ENCODE measurements at places on chromosomes 2 and 18.

GRCh38 chr2:188663301-188663700 is 310.9 kb upstream of the COL3A1 start:
- DNase-seq: no peak

DNA sequence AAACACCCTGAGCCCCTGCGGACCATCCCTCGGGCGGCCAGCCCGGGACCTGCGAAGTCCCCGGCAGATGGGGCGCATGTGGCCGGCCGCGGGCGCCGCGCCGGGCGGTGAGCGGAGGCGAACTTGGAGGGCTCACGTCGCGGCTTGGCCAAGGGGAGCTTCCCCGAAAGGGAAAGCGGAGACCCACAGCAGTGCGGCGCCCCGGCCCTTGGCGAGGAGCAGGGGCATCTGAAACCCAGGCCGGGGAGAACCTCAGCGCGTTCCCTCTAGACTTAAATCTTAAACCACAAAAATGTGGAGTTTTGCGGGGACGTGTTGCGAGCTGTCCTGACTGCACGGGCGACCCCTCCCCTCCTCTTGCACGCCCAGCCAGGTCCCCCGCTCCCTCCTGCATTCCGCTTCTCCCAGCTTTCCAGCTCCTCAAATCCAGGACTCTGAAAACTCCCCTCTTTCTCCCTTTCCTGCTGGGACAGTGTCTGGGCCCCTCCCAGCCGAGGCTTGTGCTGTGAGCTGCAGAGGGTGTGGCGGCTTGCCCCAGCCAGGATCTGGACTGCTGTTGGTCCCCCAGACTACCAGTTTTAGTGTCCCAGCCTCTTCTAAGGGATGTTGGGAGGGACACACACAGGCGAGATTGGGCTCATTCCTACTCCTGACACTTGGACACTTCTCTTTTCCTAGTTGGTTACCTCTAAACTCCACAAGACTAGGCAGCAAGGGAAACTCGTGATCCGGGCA is 1.3 kb downstream of the FMNL2 start:
- DNase-seq: no peak

- DNase-seq: no peak
Measured at GRCh38 chr2:73156539-73157124, 43.9 kb upstream of the RAB11FIP5 start.

DNA sequence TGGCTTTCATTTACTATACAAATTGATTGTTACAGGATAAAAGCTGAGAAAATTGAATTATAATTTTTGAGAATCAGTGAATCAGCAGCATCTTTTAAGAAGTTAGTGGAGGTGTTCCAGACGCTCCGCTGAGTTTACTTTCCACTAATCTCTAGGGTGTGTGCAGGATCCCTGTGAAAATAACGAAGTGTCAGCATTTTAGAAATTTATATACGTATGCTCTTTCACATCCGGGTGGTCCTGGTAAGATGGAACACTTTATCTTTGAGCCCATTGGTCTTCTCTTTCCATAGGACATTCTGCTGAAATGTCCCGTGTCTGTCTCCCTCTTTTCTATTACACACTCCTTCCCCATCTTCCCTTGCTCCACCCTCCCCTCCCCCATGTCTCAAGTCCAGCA is 268.6 kb upstream of the LRRTM1 start:
- no peak for DNase-seq

DNA sequence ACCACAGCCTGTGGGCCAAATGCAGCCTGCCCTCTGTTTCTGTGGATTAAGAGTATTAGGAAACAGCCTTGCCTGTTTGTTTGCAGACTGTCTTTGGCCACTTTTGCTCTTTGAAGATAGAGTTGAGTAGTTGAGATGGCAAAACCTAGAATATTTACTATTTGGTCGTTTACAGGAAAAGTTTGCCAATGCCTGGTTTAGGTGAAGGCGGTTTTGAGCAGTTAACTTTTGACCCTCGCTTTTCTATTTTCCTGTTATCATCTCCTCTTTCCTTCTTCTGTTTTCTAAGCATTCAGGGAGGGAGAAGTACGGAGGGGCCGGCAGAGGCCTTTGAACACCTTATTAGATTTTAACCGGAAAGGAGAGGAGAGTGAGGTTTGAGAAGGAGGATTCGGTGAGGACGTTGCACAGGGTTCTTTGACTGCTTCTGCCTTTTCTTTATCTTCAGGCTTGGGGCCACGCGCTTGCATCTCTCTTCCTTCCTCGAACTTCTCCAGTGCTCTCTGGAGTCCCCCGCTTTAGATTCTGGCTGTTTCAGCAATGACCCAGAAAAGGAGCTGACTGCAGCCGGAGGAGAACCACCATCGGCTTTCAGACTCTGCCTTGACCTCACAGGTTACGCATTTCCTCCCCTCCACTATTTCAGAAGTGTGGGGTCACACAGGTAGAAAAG is 39.2 kb downstream of the IL1R2 start:
- DNase-seq: no peak

GRCh38 chr2:65175894-65176530 is 46.1 kb upstream of the RAB1A start:
- DNase-seq: no peak

DNA sequence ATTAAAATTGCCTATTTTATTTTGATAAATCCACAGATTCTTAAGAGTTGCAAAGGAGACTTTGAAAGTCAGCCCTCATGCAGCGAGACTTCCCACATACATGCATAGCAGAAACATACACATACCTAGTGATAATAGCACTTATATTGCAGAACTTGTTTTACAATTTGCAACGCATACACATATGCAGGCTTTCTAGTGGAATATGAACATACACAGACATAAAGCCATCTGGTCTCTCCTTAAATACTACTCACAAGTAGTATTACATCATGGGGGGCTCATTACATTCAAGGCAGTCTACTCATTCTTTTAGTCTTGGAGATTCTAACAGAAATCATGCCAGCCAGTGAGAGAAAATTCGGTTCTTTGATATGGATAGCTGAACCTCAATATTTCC is 295.1 kb upstream of the RND3 start:
- DNase-seq: no peak

- no peak for DNase-seq
Measured at GRCh38 chr18:47747260-47747795, 183.1 kb downstream of the SMAD2 start.

DNA sequence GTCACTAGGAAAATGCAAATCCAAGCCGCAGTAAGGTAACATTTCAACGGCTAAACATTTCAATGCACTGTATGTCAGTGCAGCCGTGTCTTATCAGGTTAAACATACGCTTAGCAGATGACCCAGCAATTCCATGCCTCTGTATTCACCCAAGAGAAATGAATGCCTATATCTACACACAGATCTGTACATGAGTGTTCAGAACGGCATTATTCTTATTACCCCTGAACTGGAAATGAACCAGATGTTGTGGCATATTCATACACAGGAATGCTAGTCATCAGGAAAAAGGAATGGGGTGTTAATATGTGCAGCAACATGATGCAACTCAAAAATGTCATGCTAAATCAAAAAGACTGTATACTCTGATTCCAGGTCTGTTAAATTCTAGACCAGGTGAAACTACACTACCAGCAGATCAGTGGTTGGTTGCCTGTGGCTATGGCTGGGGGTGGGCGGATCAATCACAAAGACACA is 80.4 kb upstream of the RPL31 start:
- no peak for DNase-seq

GRCh38 chr2:102983786-102984185 is 222.0 kb downstream of the TMEM182 start:
- no peak for DNase-seq

GRCh38 chr2:16507655-16508489 is 157.8 kb downstream of the CYRIA start:
- no peak for DNase-seq

DNA sequence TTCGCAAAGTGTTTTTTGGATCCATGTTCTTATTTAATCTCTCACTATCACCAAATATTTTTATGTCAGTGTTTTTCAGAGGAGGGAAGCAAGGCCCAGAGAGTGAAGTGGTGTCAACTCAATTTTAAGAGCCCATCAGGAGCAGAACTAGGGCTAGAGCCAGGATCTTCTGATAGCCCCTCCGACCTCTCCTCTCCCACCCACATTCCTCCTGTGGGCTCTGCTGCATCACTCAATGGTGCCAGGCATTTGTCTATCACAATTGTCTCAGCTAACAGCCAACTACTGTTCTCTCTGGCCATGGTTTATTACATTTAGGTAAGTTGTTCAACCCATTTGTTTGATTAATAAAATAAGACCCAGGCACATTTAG is 68.6 kb downstream of the MAPK4 start:
- no peak for DNase-seq

DNA sequence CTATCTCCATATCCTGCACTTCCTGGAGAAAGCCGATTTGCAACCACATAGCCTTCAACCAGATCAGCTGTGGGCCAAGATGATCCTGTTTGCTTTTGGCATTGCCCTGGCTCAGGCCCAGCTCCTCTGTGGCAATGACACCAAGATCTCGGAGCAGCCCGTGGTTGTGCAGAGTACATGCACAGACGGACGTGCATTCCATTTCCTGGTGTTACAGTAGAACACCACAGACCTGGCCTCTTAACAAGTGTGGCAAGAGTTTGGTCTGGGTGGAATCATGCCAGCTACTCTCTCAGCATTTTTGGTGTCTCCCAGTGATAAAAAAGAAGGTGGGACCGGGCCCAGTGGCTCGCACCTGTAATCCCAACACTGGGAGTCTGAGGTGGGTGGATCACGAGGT is 20.0 kb downstream of the MALT1 start:
- no peak for DNase-seq

DNA sequence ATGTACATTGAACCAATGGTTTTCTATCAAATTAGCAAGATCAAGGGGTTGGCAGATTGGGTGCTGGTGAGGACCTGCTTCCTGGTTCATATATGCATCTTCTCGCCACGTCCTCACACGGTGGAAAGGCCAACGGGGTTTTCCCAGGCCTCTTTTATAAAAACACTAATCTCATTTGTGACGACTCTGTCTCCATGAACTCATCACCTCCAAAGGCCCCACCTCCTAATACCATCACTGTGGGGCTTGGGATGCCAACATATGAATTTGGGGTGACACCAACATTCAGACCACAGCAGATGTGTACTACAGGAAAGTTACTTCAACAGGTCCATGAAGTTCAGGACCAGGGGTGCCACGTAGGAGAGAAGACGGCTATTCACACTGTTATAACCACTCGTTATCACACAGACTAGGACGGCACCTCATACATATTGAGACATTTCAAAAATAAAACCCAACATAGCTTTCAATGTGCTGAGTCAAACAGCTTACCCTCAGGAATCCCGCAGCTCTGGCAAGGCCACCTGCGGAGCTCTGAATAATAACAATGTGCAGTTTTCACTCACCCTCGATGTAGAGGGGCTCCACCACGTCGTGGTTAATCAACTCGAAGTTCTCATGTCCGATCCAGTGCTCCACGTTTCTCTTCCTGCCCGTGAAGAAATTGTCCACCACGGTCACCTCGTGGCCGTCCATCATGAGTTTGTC is 49.3 kb downstream of the UXS1 start:
- no peak for DNase-seq

GRCh38 chr18:68181956-68182355 is 533.0 kb downstream of the TMX3 start:
- no peak for DNase-seq

GRCh38 chr2:106095478-106096298 is 98.4 kb downstream of the UXS1 start:
- DNase-seq: peak; percentile 52

GRCh38 chr2:109689182-109689930 is 75.2 kb downstream of the SOWAHC start:
- DNase-seq: no peak

- DNase-seq: no peak
Measured at GRCh38 chr2:63310614-63311013, 260.0 kb downstream of the OTX1 start.

DNA sequence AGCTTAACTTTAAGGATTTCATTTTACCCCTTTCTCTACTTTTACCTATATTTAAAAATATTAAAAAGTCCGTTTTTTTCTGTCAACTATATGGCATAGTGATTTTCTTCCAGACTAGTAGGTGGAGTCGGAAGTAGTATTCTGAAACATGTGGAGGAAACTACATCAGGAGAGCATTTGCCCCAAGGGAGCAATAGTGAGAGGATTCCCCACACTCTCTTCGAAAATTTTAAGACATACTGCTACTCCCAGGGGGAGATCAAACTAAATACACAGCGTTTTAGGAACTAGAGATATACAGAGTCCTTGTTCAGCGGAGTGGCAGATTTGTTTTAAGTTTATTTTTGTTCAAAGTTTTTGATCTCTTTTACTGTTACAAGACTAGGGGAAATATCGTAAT is 40.6 kb downstream of the METAP1D start:
- DNase-seq: no peak

- no peak for DNase-seq
Measured at GRCh38 chr2:224160917-224161316, 121.8 kb upstream of the SERPINE2 start.

GRCh38 chr2:27278010-27278409 is 2.8 kb downstream of the DNAJC5G start:
- no peak for DNase-seq

All from stimulated activated CD8-positive, alpha-beta memory T cell treated with anti-CD3 and anti-CD28 coated beads, Interleukin-15, amount 100 ng/mL, for 1 hour (primary cell).